ENCODE measurements at places on chromosomes 7 and 10.

DNA sequence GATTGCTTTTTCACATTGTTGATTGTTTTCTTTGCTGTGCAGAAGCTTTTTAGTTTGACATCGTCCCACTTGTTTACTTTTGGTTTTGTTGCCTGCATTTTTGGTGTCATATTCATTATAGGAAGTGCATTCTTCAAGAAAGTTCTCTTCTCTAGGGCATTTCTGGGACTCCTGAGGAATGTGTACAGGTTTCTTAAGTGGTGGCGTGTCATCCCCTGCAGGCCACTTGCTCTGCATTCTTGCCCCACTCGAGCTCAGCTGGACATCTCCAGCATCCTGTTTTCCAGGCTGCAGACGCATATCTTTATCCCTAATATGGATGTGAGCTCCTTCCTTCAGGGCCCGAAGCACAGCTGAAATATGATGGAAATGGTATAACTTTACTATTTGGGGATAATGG lies 255.6 kb upstream of the HABP2 start:
- no peak for ATAC-seq

DNA sequence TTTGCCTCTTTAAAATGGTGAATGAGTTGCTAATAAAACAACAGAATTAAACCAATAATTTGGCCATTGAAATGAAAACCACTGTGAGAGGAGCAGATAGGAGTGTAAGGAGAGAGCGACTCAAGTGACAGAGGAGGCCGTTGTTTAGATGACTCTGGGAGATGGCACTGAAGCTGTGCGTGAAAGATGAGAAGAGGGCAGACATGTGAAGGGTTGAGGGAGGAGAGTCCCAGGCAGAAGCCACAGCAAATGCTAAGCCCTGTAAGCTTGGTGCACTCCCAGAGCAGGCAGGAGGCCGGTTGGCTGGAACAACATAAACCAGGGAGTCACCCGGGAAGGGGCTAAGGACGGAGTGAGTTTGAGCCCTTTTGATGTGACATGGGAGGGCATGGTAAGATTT lies 814 bp upstream of the OPALIN start:
- no peak for ATAC-seq

DNA sequence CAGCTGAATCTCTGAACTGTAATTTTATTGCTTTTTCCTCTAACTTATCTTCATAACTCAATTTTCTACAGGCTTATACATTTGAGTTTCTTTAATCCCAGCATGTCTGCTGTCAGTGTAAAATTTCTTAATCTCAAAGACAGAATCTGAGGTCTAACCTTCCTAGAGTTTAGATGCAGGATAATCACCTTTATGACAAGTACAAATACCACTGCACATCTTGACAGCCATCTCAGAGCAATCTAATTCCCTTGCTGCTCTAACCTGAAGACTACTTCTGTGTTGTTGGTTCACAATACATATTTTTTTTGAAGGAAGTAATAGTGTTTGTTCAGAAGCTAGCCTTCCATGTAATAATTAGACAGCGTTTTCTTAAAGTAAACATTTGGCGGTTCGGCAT lies 424.2 kb upstream of the ZWINT start:
- ATAC-seq = no peak

DNA sequence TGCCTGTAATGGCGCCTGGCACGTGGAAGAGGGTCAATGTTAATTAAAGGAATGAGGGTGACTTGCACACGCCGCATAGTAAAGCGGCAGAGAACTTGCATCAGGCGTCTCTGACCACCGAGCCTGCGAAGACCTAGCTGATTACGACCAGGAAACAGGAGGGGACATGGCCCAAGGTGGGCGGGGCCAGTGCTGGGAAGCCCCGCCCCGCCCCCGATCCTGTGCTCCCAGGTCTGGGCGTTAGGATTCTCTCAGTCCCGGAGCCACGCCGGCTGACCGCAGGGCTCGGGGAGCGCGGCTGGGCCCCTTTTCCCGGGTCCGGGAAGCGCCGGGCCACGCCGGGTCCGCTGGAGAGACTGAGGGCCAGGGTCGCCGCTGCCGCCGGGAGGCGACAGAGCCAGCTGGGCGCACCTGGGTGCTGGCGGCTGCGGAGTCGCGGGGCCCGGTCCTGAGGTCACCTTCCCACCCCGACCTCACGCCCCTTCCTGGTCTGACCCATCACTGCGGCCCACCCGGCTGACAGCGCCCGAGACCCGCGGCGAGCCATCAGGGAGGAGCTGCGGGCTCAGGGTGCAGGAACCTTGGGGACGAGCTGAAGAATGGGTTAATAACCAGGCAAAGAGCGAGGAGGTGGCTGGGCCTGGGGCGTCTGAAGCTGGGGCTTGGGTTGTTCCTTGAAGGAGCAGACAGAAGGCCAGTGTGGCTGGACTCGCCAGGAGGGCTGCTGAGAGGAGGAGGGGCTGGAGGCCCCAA lies 23.0 kb upstream of the GRID1 start:
- ATAC-seq = peak; percentile 82

- ATAC-seq = no peak
Measured at GRCh38 chr7:112059675-112060074, 146.5 kb downstream of the DOCK4 start.

GRCh38 chr7:51455948-51456347 lies 139.3 kb upstream of the COBL start:
- no peak for ATAC-seq

DNA sequence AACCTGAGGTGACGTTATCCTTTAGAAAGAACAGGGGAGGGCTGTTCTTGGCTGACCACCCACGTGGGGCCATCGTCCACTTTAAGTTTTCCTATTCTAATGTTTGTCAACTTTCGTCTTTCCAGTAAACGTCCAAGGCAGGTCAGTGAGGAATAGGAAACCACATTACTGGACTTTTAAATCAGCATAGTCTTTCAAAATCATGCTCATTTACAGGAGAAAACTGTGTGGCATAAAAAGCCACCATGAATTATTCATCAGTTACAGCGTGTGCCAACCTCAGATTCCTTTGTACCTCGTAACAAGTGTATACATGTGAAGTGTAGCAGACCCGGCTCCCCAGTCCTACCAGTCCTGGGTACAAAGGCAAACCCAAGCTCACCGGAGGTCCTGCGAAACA lies 25.1 kb upstream of the ABLIM1 start:
- no peak for ATAC-seq

- ATAC-seq = peak; percentile 70
Measured at GRCh38 chr10:47340608-47341170, 7.5 kb upstream of the RBP3 start.

DNA sequence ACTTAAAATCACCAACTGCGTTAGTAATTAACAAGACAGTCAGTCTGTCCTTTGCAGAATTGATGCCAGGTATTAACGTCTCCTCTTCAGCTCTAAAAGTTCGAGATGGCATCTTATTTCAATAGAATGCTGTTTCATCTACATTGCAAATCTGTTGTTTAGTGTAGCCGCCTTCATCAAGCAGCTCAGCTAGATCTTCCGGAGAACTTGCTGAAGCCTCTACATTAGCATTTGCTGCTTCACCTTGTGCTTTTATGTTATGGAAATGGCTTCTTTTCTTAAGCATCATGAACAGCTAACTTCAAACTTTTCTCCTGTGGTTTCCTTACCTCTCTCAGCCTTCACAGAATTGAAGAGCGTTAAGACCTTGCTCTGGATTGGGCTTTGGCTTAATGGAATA lies 95.5 kb upstream of the FAM20C start:
- no peak for ATAC-seq

DNA sequence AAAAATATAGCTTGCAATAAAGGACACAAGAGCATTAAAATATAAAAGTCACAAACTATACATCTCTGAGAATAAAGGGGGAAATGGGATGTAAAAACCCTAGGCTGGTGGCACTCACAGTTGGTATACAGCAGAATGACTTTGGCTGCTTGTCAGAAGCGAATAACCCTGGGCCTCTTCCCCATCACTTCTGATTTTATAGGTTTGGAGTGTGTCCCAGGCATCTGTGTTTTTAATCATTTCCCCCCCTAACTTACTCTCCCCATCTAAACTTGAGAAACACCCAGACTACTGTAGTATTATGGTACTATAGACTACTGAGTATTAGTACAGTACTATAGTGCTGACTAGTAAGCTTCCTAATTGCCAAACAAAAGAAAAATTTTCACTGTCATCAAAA lies 1.8 kb upstream of the RPA3 start:
- no peak for ATAC-seq

DNA sequence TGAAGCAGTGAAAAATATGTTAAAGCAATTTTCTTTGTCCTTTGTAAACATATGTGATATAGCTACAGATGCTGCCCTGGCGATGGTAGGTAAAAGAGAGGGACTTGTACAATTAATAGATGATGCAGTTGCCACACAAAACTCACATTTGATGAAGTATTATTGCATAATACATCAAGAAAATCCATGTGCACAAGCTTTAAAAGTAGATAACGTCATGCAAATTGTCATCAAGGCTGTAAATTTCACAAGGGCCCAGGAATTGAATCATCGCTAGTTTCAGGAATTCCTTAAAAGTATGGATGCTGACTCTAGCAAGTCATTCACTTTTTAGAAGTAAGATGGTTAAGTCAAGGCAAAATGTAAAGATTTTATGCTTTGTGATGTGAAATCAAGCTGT lies 10.0 kb downstream of the CYP3A5 start:
- ATAC-seq = no peak

Measured in motor neuron (in vitro differentiated cells).